ENCODE measurements at places on chromosomes 6 and 20.

- DNase-seq = no peak
These were observed 5.8 kb upstream of the HEY2 start for GRCh38 chr6:125743604-125744003.

GRCh38 chr6:118917546-118918328 lies 17.2 kb downstream of the MCM9 start:
- DNase-seq = no peak

DNA sequence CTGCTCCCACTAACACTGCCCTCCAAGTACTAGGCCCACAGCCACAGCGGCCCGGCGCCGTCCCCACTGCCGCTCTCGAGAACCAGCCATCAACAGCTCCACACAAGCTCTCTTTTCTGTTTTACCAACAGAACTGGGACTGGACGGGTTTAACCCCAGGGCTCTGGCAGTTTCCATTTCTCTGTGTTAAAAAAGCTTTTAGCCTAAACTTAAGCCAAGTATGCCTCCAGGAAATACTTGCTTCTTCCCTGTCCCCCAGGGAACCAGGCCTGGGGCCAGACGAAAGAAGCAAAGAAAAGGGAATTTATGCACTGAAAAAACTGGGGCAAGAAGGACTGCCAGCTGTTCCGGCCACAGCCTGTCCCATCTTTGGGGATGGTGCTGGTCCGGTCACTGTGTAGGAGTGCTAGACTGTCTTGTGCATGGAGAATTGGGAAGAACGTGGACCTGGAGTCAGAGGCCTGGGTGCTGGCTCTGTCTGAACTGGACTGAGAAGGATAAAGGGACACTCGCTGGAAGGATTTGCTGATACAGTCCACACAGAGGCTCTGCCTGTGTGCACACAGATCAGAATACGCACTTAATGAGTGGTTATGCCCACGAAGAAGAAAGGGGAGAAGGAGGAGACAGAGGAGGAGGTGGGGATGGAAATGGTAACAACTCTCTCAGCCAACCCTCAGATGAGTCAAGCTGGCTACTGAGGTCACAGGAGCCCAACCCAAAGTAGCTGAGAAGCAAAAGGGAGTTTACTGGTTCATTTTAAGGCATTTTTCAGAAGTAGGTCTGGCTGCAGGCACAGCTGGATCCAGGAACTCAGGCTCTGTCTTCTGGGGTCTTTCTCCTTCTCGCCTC lies 254.4 kb upstream of the PMEPA1 start:
- DNase-seq = no peak

DNA sequence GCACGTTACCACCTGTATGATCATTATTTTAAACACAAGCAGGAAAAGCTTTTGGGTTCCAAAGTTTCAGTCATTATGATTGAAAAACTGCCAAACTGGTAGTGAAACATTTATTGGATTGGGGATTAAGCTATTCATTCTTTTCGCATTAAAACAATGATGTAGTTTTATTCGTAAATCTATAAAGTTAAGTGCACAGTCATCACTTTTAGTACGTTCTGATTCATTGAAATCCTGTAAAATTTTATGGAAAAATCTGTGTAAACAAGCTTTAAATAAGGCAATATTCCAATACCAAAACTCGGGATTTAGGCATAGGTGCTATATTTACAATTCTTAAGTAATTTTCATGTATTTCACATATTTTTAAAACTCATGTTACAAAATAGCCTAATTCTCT lies 379.9 kb downstream of the PLCB1 start:
- DNase-seq = no peak

GRCh38 chr6:84809455-84809854 lies 45.1 kb upstream of the TBX18 start:
- DNase-seq = no peak

- no peak for DNase-seq
These were observed 23.6 kb downstream of the LRP11 start for GRCh38 chr6:149840345-149841075.

GRCh38 chr6:98574984-98575383 lies 259.4 kb upstream of the POU3F2 start:
- DNase-seq = no peak

DNA sequence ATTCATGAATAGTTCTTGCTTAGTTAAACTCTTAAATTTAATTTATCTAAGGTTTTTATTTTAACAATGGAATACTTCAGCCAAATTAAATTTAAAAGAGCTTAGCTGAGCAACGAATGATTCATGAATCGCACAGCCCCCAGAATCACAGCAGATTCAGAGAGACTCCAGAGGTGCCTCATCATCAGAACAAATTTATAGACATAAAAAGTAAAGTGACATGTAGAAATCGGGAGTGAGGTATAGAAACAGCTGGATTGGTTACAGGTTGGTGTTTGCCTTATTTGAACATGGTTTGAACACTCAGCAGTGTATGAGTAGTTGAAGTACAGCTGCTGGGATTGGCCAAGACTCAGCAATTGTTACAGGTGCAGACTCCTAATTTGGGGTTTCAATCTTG lies 132.7 kb upstream of the MAP3K4 start:
- no peak for DNase-seq

GRCh38 chr6:147782302-147782701 lies 273.8 kb downstream of the SAMD5 start:
- DNase-seq = no peak

GRCh38 chr6:15365273-15365687 lies 119.4 kb downstream of the JARID2 start:
- DNase-seq = no peak

DNA sequence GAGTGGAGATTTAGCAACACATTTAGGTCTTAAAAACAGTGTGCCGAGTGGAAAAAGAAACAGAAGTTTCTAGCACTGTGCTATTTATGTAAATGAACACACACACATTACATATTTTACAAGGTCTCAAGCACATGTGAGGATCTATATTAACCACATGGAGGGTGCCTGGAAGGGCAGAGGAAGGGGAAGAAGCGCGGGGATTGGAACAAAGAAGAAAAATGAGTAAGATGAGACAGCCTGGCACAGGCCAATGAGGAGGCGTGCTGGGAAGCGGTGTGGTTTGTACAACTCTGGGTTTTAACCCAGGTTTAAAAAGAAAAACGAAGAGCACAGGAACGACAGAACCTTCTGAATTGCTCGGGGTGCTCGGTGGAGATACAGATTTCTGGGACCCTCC lies 5.7 kb downstream of the KCNG1 start:
- DNase-seq = no peak
